LoVo (cell line): ENCODE measurements at places on chromosomes 16 and 17.

- DNase-seq, result no peak
These were observed 51.2 kb downstream of the SKAP1 start for GRCh38 chr17:48378708-48379392.

GRCh38 chr17:75335315-75335714, 46.1 kb upstream of the SLC25A19 start:
- DNase-seq, result no peak

DNA sequence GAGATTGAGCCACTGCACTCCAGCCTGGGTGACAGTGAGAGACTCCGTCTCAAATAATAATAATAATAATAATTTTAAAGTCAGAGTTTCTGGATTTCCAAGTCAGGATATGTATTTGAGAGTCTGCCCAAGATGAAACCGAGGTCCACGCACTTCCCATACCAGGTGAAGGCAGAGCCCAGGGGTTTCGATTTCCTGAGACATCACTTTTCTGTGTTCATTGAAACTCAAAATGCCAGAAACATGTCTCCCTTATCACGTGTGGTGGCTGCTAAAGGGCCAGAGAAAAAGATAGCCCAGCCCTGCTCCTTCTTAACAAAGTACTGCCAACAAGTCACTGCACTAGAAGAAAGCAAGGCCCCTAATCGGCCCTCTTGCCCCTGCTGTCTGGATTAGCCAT, 9.8 kb upstream of the RNF157 start:
- DNase-seq, result no peak

GRCh38 chr16:85648805-85649204, 35.7 kb downstream of the GSE1 start:
- DNase-seq, result no peak

GRCh38 chr17:80389011-80389995, 25.7 kb upstream of the ENDOV start:
- no peak for DNase-seq

DNA sequence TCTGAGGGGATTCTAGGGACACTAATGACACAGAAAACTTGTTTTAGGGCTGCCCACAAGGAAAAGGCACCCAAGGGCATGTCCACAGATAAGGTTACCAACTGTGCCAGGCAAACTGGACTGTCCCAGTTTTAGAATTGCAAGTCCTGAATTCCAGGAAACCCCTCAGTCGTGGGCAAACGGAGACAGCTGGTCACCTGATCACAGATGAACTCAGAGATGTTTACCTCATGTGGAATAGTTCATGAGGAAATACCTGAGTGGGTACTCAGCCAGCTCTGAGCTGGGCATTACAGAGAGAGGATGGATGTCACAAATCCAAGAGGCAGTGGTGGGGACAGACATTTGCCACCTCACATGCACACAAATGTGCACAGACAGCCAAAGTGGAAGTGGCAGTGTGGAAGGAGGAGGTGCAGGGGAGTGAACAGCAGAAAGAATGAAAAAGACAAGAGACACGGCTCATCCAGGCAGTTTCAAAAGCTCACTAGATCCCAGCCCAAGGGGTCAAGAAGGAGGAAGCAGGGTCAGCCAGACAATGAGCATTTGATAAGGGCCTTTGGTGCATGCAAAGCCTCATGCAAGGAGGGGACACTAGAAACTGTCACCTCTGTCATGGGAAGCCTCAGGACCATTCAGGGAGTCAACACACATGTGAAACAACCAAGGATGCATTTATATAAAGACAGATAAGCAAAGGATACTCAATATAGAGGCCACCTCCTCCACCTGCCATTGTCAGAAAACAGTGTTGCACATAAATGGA, 24.8 kb downstream of the TTLL6 start:
- no peak for DNase-seq

GRCh38 chr16:13982451-13982850, 62.5 kb downstream of the ERCC4 start:
- DNase-seq, result no peak

GRCh38 chr16:24686678-24687077, 42.8 kb upstream of the TNRC6A start:
- no peak for DNase-seq
